ENCODE measurements at places on chromosomes 1 and 21.

GRCh38 chr1:162498496-162498810 is 835 bp downstream of the UHMK1 start:
- DNase-seq, result no peak

GRCh38 chr1:53637511-53638359 is 101.2 kb downstream of the GLIS1 start:
- DNase-seq, result no peak

- DNase-seq, result peak; percentile 69
These were observed 4.9 kb downstream of the SH3BGRL3 start for GRCh38 chr1:26284597-26285347.

GRCh38 chr1:72137656-72138055 is 144.7 kb downstream of the NEGR1 start:
- no peak for DNase-seq

DNA sequence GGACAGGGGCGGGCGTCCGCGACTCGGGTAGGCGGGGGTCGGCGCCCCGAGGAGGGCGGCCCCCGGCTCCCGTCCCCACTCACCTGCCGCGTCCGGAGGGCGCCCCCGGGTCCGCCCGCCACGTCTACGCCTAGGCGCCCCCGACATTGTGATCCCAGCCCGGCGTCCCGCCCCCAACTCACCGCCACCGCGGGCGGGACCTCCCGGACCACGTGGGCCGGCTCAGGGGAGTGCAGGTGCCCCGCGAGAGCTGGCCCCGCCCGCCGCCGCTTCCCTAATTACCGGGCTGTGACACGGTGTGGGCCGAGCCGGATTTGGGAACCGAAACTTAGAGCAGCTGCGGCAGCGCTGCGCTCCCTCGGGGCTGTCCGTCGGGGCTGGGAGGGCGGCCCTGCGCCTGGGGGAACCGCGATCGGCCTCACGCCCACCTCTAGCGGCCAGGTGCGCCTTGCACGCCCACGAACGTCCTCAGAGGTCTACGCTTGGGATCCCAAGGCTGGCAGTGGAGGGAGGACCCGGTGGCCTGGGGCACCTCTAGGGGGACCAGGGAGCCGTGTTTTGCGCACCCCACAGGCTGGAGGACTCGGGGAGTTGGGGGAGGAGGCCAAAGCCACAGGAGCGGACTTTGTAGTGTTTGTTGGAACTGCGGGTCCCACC is 521 bp upstream of the NADK start:
- DNase-seq, result no peak

GRCh38 chr21:43810505-43811261 is 21.3 kb downstream of the RRP1 start:
- DNase-seq, result no peak

- no peak for DNase-seq
These were observed 25.1 kb downstream of the SHCBP1L start for GRCh38 chr1:182927693-182928433.

DNA sequence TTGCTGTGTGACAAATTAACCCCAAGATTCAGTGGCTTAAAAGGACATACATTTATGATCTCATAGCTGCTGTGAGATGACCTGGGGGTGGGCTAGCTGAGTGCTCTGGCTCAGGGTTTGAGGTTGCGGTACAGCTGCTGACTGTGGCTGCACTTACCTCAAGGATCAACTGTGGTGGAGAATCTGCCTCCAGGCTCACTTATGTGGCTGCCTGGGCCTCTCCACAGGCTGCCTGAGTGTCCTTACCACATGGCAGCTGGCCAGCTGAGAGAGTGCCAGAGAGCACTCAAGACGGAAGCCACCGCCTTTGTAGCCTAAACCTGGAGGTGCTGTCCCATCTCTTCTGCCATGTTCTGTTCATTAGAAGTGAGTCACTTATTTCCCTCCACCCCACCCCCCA is 5.7 kb downstream of the LRRC71 start:
- DNase-seq, result no peak

Measured in AG04449 (cell line).